T-helper 17 cell (primary cell): ENCODE measurements at places on chromosomes 12 and 14. TPM values are rescaled to one million over a fixed set of nuclear protein-coding genes. Genes with fewer than 3 reads are reported as not detected.

Gene MYF5
- not detected for total RNA-seq

Gene FGF6
- total RNA-seq = not detected

Gene MFAP5
- not detected for total RNA-seq

Gene TAS2R9
- 0.27 TPM for total RNA-seq

Gene IL26
- 0.52 TPM for total RNA-seq
